ENCODE measurements at places on chromosomes 1 and 21.
A peak's percentile ranks its signal among the peaks of the same experiment; 100 is the strongest.

DNA sequence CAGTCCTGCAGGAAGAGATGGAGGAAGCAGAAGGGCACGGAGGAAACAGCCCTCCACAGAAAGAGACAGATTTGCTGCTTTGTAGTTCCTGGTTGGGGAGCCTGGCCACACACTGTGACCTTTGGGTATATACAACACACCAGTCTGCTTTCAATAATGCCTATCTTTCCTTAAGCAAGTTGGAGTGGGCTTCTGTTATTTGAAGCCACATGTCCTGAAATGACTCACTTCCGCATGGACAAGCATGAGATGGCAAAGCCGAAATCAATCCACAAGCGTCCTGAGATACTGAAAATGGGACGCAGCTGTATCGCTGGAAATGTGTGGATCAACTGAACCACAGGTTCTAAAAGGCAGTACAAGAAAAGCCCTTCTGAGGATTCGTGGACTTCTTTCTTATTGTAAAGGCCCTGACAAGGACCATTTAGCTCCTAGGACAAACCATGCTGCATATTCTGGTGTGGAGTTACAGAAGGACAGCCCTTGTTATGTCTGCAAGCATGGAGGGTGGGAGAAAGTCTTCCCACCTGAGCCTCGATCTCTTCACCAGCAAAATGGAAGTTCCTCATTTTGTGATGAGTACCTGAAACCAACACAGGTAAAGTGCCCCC, 22.7 kb upstream of the FHAD1 start:
- DNase-seq: no peak

DNA sequence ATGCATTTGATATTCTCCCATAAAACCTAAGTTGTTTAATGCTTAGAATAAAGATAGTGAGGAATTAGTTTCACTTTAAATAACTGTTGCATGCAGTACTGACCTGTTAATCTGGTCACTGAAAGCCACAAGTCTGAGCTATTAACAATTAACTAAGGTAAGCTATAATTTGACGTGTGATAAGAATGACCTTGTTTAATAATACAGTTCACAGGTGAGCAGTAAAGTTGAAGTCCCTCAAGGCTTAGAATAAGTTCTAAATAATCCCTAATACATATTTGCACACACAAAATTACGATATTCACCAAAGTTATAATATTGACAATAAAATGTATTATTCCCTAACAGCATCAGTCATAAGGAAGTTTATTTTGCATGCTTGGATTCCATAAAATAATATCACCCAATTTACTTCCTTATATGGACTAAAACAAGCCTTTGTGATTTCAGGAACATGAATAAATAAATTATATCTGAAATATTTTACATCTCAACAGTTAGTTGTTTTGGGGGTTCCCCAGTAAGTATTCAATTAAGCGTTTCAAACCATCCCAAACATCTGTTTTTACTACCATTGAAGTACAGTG, 70.6 kb upstream of the CHRM3 start:
- no peak for DNase-seq

DNA sequence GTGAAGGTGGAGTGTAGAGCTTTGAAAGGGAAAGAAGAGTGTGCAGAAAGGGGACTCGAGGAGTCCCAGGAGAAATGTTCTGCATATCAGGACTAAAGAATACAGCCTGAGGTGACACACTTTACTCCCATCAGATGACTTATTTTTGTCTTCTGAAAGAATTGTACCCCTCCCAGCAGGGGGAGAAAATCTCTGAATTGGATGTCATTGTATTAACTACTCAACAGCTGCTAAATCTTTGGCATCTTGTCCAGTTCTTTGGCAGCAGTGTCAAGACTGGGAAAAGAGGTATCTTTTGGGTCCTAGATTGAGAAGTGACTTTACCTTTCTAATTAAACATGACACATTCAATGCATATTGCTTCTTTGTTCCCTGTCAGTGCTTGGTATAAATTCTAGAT, 18.9 kb downstream of the UBE4B start:
- DNase-seq: no peak

GRCh38 chr1:180636138-180636537, 4.3 kb downstream of the XPR1 start:
- peak; percentile 25 for DNase-seq

DNA sequence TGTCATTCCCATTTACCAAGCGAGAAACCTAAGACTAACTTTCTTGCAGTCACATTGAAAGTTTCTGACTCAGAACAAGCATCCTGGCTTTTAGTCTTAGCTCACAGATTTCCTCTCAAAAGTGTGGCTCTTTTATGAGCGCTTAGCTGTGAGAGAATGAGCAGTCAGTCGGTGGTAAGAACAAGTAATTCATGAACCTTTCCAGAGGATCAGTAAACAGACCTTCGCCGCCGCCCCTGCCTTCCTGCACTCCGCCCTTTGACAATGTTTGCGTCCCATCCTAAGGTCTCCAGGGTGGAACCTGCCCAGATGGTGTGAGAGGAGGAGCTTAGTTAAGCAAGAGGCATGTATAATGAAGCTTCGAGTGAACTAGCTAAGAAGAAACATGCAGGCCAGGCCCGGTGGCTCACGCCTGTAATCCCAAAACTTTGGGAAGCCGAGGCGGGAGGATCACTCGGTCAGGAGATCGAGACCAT, 142.4 kb downstream of the GLUL start:
- no peak for DNase-seq

GRCh38 chr1:3618881-3619671, 5.7 kb upstream of the TPRG1L start:
- peak; percentile 65 for DNase-seq

GRCh38 chr1:34709547-34709946, 45.3 kb upstream of the GJB5 start:
- no peak for DNase-seq

GRCh38 chr1:904310-904950, 19.3 kb upstream of the SAMD11 start:
- peak; percentile 71 for DNase-seq

DNA sequence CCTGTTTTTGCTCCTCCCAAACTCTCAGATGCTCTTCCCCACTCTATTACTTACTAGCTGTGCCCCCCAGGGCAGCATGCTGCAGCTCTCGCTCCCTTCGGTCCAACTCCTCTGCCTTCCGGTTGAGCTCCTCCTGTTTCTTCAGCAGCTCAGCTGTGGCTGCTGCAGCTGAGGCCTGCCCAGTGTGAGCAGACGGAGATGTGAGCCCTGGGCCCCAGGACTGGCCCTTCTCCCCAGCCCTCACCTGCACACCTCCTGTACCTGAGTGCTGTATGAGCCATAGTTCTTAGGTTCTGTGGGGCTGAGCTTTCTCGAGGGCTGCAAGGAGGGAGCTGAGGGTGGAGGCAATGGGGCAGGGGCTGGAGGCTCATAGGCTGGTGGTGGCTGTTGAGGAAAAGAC, 1.9 kb downstream of the SCAMP3 start:
- no peak for DNase-seq

GRCh38 chr1:153342178-153342577, 6.5 kb downstream of the PGLYRP4 start:
- DNase-seq: no peak

- no peak for DNase-seq
These were observed 65.9 kb upstream of the GADD45A start for GRCh38 chr1:67619080-67619479.

GRCh38 chr1:76294482-76295194, 220.1 kb downstream of the ST6GALNAC3 start:
- DNase-seq: no peak

GRCh38 chr21:45359451-45360217, 45.3 kb upstream of the COL18A1 start:
- DNase-seq: no peak

- no peak for DNase-seq
These were observed 80.4 kb downstream of the RUNX1 start for GRCh38 chr21:34968414-34969333.

DNA sequence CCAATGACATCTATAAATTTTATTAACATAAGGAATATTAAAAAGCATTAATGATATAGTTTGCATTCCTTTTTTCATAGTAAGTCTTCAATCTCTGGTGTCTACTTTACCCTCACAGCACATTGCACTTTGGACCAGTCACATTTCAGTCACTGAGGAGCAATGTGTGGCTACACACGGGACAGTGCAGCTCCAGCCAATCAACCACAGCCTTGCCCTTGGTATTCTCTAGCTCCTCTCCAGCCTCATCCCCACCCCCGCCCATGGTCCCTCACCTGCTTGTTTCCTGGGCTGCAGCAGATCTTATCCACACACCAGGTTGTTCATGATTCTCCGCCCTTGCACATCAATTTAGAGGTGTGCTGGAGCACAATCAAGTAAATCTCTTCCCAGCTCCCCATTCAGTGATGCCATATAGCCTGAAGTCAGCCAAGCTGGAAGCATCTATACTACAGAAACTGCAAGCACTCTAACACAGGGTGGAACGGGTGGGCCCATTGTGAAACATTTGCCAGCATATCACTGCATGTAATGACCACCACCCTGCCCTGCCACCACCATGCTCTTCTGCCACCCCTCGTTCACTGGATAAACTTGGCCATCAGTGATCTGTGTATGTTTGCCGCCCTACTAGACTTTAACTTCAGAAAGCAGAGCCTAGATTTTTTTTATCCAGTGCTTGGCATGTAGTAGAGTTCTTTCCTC, 93.0 kb upstream of the SLC44A3 start:
- no peak for DNase-seq

DNA sequence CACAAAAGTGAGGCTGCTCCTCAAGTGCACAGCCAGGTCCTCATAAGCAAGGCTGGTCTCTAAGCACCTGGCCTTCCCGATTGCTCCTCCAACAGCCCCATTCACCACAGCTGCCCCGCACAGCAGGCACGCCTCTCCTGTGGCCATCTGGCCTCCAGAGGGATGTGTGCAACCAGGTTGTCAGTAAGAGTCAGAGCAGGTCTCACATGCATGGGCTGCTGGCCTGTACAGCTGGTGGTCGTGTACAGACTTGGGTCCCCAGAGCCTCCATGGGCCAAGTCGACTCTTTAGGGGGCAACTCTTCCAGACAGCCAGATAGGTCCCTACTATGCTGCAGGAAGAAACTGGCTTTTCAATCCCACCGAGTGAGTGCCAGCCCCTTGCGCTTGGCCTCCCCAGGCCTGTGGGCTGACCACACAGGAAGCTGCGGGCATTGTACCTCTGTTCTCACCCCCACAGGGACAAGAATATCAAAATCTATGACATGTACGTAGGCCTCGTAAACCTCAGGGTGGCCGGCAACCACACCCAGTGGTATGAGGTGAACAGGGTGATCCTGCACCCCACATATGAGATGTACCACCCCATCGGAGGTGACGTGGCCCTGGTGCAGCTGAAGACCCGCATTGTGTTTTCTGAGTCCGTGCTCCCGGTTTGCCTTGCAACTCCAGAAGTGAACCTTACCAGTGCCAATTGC, 1.4 kb downstream of the PRSS38 start:
- DNase-seq: no peak

DNA sequence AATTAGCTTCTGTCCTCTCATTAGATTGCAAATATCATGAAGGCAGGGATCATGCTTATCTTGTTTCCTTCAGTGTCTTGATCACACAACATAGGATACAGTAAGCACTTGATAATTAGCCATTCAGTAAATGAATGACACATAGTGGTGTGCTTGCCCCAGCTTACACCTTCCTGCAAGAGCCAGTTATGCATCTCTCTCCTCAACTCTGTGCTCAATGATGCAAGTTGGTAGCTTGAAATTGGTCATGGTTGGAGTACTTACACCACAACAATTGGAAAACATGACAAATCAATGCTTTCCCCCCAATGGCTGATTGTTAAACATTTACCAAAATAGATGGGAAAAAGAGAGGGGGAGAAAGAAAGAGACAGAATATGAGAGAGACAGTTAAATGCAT, 129.2 kb downstream of the NUF2 start:
- no peak for DNase-seq

DNA sequence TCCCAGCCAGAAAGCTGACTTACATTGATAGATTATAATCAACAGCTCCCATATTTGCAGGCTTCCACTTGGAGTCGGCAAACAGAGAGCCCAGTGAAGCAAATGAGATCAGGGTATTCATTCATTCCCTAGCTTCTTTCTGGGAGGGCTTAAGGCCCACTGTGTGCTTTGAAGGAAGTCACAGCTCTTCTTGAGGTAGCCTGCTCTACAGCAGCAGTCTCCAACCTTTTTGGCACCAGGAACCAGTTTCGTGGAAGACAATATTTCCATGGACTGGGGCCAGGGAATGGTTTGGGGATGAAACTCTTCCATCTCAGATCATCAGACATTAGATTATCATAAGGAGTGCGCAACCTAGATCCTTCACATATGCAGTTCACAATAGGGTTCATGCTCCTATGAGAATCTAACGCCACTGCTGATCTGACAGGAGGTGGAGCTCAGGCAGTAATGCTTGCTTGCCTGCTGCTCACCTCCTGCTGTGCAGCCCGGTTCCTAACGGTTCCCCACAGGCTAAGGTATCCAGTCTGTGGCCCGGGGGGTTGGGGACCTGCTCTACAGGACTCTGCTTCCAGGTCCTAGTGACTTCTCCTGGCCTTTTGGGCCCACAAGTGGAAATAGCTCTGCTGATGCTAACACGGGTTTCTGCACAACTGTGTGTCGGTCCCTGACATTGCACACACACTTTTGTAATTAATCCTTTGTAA, 13.7 kb upstream of the ADAM30 start:
- DNase-seq: no peak

DNA sequence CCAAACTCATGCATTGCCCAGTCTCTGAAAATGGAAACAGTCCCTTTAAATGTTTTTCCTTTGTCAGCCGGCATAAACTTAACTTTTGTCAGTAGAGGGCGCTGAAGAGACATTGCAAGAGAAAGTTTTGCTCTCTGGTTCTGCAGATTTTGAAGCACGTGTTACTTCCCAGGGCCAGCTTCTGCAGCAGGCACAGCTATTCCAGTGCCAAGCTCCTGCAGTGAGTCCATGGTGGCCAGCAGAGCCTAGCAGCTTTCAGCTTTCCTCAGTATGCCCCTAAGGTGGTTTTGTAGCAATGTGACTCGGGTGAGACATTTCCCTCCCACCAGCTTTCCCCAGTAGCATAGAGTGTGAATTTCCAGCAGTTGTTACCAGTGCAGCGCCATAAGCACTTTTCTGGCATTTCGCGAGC, 2.6 kb upstream of the IFI44L start:
- peak; percentile 86 for DNase-seq

DNA sequence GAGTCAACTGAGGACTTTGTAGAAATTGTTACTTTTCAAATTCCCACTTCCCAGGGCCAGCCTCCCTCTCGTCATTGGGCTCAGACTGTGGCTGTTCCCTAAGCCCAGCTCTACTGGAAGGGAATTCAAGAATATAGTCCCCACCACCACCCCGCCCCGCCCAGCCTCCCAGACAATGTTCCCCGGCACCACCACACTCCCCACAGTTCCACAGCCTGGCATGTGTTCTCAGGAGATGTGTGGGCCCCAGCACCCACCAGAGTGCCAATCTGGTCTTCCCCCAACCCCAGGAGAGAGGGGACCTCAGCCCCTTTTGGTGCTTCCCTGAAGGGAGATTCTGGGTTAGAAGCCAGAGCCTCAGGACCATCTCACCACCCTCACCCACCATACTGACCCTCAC, 120.1 kb downstream of the SYT2 start:
- no peak for DNase-seq

GRCh38 chr21:41715649-41716281, 51.1 kb downstream of the RIPK4 start:
- DNase-seq: no peak

Measured in ACHN (cell line).